Activated T-helper 1 cell treated with Interleukin-2 at 50 U/mL for 16 hours (primary cell): ENCODE measurements at places on chromosomes 1 and 21.

DNA sequence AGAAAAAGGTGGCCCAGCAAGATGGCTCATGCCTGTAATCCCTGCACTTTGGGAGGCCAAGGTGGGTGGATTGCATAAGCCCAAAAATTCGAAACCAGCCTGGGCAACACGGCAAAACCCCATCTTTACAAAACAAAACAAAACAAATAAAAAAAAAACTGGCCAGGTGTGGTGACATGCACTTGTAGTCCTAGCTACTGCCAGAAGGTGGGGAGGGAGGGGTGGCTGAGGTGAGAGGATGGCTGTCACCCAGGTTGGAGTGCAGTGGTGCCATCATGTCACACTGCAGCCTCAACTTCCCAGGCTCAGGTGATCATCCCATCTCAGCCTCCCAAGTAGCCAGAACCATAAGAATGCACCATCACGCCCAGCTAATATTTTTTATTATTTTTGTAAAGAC is 22.8 kb downstream of the RERE start:
- DNase-seq, result no peak

DNA sequence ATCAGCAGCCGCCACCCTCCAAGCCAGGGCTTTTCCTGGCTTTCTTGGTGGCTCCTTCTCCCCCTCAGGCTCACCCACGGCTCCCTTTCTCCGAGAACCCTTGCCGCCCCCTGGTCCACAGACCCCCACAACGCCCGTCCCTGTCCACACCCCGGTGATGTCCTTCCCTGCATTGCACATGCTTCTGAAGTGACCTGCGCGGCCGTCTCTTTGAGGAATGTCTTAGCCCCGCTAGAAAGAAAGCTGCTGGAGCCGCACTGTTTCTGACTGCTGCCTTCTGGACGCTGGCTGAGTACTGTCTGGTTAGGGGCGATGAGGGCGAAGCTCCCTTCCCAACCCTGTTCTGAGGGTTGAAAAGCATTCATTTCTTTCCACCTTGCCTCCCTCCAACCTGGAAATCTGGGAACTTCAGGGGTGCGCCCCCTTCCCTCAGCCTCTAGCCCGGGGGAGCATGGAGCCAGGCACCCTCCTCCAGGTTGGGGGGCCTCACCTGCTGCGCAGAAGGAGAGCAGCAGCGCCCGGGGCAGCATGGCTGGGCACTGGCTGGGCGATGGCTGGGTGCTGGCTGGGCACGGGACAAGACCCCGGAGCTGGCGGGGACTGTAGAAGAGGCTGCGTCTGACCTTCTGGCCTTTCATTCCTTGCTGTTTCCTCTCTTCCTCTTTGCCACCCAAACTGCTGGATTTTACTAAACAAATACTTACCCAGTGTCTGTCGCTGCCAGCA is at the start of gene CLEC20A:
CLEC20A (minus strand) TSS at position 555 of the 726 bp plus-strand sequence; CDS start at position 530, 25 bp downstream.
- DNase-seq, result no peak

DNA sequence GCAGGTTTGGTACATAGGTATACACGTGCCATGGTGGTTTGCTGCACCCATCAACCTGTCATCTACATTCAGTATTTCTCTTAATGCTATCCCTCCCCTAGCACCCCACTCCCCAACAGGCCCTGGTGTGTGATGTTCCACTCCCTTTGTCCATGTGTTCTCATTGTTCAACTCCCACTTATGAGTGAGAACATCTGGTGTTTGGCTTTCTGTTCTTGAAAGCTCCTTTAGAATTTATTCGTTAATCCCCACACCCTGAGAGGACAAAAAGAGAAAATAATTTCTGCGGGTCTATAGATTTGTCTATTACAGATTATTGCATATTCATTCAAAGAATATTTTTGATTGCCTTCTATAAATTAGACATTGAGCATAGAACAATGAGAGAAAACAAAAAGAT is 455.5 kb downstream of the PLPP3 start:
- DNase-seq, result no peak

- no peak for DNase-seq
Measured at GRCh38 chr1:173280899-173281660, 73.9 kb upstream of the TNFSF4 start.

GRCh38 chr21:16514316-16514715 is 784.5 kb downstream of the USP25 start:
- DNase-seq, result no peak

DNA sequence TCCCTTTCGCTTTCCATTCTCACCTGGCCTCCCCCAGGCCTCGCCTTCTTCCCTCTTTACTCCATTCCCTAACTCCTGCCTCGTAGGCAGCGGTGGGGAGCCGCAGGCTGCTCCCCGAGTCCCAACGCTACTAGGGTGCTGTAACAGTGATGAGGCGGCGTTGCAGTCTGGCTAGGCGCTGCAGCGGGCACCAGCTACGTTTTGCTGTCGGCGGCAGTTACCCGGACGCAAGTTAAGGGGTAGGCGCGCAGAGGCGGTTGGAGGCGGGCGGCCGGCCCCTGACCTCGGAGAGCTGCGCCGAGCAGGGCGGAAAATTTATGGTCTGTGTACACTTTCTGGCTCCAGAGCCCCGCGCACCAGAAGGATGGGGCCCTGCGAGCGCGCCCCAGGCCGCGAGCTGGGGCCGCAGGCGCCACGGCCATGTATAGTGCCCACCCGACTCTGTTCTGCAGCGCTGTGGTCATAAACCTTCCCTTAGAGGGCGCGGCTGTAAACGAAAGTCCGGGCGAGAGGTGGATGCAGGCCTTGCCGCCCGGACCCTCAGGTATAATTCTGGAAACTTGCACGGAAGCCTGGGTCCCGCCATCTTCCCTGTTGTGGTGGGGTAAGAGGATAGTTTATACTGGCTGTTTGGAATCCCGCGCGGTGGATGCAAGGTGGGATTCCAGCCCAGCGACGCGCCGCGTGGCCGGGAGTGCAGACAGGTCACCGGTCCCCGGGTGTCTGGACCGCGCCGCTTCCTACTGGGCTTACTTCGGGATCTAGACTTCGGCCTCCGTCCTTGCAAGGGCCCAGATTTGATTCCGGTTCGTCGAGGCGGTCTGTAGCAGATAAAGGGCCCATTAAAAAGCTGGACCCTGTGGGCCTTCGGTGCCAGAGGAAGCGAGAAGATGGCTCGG is 15.0 kb downstream of the HLX start:
- no peak for DNase-seq

DNA sequence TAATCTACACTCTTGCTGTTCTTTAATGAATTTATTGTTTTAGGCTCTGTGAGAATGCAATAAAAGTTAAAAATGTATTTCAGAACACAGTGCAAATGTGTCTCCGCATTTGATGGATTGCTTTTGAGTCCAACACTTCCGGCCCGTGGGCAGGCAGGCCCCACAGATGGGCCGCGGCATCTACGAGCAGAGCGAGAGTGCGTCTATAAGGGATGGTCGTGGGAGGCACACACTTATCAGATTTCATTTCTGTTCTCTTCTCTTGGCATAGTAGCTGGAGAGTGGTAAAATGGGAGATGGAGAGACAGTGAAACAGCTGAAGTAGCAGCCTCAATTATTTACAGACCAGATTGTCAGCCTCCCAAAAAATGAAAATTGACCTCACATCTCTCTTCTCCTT is 134.2 kb downstream of the NAV1 start:
- no peak for DNase-seq

DNA sequence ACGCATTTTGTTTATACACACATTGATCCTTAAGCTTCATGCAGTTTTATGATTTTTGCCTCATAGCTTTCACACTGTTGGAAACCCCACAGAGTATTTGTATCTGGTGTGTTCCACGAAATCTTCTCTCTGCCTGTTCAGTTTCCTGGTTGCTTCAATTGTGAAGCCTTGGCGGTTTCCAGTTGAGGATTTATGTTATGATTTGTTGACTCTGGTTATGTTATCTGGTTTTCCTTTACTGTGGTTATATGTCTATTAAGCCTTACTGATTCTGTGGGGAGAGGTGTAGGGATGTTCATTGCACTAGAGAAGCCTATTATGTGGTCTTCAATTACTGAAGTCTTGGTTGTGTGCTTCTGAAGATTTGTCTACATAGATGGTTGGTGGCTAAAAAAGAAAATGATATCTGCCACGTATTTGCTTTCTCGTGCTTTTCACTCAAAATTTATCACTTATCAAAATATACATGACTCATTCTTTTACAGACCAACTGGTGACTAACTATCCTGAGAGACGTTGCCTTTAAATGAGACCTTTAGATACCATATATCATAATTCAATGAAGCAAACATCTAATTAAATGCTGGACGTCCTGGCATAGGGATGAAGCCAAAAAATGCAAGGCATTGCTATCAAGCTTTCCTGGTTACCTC is 488.0 kb upstream of the B3GALT2 start:
- no peak for DNase-seq

DNA sequence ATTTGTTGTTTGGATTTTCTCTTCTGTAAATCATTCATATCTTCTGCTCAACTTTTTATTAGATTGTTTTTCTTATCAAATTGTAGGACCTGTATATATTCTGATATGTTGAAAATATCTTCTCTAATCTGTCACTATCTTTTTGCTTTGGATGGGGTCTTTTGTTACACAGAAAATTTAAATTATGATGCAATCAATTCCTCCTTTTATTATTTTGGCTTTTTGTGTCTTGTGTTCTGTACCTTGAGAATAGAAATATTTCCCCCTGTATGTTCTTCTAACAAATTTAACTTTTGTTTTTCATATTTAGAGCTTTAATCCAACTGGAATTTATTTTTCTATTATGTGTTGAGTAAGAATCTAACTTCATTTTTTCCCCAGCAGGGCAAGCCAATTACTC is 3.2 kb upstream of the AVPR1B start:
- no peak for DNase-seq

- DNase-seq, result no peak
Measured at GRCh38 chr21:30979054-30979453, 59.2 kb downstream of the KRTAP19-8 start.

DNA sequence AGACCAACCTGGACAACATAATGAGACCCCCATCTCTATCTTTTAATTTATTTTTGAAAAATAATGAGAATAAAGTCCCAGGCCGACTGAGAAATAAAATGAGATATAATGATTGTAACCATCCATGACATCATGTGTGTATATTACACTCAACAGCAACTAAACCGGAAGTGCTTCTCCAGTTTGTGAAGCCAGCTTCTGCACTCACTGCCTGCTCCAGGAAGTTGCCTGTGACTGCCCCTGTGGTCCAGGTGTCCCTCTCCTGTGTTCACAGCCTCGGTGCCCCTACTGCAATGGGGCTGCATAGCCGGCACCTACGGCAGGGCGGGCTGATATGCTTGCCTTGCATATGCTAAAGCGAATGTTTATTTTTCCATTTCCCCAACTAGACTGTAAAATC is 68.3 kb downstream of the SSBP3 start:
- no peak for DNase-seq

DNA sequence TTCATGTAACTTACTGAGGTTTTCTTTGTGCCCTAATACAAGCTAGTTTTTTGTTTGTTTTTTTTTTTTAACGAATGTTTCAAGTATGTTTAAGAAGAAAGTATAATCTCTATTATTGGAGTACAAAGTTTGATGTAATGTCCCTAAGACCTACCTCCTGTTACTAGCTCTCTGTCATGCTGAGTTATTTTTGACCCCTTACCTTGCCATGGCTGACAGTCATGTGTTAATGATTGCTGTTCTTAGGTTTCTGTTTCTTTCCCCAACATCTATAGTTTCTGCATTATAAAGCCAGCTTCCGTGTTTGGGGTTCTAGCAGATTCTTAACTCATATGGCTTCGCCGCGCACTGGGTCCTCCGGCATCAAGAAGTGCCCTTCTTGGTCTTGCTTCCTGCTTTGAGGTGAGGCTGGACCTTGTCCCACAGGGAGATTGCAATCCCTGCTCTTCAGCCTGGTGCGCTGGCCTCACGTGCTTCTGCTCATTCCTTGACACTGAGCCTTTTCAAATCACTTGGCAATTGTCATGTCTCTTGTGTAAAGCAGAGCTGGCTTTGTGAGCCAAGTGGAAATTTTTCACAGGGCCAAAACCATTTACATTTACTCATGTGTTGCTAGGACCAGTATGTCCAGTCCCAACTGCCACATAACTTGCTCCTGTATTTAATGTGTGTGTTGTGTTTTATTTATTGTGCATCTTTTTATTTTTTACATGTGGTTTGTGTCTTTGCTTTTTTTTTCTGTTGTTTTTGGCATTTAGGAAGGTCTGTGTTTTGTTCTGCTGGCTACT is 135.0 kb upstream of the COL6A1 start:
- DNase-seq, result no peak

DNA sequence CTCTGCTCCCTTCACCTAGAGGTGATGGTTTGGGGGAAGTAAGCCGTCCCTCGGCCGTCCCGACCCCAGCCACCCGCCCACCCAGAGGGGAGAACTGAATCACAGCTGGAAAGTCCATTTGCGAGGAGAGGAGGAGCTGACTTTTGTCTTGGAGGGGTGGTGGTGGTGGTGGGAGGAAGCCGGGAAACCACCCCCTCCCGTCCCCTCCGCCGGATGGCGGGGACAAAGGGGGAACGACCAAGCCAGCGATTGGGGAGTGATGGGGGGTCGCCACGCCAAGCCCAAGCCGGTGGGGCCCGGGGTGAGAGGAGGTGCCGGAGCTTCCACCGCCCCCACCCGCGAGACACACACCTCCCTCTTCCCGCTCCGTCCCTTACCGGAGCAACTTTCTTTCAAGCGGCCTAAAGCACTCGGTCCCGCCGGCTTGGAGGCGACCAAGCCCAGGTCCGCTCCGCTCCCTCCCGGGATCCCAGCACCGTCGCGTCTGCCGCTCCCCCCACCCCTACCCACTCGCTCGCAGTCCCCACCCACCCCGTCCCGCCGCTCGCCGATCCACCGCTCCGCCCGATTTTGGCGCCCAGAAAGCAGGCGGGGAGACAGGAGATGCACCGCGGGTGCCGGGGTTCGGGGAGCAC is 540 bp downstream of the ARHGEF2 start:
- DNase-seq, result peak; percentile 30

DNA sequence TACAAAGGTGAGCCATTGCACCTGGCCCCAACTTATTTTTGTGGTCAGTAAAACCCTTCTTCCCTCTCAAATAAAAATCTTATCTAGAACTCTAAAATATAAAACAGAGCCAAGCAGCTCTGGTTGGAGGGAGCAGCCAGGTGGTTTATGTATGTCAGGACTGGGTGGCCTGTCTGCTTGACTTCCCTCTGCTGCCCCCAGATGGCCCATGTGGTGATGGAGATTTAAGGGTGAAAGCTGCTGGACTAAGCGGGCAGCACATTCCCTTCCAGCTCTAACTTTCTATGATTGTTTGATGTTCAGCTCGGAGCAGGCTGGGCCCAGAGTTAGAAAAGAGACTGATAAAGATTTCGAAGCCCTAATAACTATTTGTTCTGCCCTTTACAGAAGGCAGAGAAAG is 11.9 kb upstream of the PAQR6 start:
- no peak for DNase-seq

DNA sequence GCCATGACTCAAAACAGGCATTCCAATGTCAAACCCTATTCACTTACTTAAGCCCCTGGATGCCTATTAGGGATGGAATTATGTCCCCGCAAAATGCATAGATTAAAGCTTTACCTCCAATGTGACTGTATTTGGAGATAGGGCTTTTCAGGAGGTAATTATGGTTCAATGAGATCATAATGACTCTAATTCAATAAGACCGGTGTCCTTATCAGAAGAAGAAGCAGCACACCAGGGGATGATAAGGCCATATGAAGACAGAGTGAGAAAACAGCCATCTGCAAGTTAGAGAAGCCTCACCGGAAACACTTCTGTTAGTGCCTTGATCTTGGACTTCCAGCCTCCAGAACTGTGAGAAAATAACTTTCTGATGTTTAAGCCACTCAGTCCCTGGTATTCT is 1131.8 kb upstream of the TMPRSS15 start:
- DNase-seq, result no peak
